Mesenteric fat pad (tissue), 1 donor: ENCODE measurements at places on chromosomes 7 and 10. TPM values are rescaled to one million over a fixed set of nuclear protein-coding genes. Genes with fewer than 3 reads are reported as not detected.

- DNase-seq: no peak
Observed at GRCh38 chr7:18583305-18583704, 87.8 kb downstream of the HDAC9 start.

GRCh38 chr10:71964098-71964742 lies at the start of gene CHST3:
CHST3 (plus strand) TSS chr10:71964395; CDS start chr10:72005843, 41,448 bp downstream.
- DNase-seq: peak; percentile 91

DNA sequence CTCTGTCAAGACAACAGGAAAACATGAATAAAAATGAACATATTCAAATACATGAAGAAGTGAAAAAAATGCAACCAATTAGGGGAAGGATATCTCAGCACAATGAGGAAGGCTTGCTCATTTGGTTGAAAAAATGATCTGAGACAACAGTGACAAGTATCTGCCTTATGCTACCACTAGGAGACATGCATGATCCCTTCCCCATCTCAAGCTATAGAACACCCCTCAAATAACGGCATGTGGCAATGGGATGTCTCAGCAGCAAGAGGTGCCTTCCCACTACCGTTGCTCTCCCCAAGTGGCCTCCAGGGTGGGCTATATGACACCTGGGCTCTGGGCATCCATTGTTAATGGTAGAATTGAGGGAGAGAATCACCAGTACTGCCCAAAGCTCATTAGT lies 98.1 kb upstream of the RSU1 start:
- DNase-seq: no peak

- no peak for DNase-seq
Observed at GRCh38 chr10:61063901-61064300, 119.9 kb upstream of the RHOBTB1 start.

DNA sequence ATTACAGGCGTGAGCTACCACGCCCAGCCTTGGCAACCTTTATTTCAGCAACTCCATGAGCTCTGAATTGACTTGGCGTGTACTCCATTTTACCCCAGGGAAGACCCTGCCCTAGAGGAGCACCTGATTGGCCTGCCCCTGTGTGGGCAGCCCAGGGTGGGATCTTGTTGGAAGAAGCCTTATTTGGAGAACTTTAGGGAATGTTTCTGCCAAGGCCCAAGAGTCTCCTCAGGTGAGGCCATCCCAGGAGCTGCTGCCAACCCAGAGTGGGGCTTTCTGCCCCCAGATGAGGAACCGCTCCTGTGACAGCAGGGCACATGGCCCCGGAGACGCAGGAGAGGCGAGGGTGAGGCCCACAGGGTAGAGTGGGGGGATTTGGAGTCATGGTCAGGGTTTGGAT lies 42.0 kb downstream of the VWA2 start:
- DNase-seq: peak; percentile 14

PTPN20 gene
- 0.74 TPM for total RNA-seq

DNA sequence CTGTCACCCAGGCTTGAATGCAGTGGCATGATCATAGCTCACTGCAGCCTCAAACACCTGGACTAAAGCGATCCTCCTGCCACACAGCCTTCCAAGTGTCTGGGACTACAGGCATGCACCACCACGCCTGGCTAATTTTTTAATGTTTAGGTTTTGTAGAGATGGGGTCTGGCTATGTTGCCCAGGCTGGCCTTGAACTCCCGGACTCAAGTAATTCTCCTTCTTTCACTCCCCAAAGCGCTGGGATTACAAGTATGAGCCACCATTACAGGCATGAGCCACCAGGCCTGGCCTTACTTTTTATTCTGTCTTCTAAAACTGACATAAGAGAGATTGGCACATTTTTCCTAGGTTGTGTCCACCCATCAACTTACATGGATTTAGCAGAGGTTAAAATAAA lies 33.3 kb downstream of the TACC2 start:
- no peak for DNase-seq

SLC18A3 gene
- not detected for total RNA-seq

GRCh38 chr10:7305053-7305452 lies 105.8 kb downstream of the SFMBT2 start:
- no peak for DNase-seq

GRCh38 chr7:158029509-158029908 lies 558.1 kb downstream of the PTPRN2 start:
- DNase-seq: peak; percentile 37

DNA sequence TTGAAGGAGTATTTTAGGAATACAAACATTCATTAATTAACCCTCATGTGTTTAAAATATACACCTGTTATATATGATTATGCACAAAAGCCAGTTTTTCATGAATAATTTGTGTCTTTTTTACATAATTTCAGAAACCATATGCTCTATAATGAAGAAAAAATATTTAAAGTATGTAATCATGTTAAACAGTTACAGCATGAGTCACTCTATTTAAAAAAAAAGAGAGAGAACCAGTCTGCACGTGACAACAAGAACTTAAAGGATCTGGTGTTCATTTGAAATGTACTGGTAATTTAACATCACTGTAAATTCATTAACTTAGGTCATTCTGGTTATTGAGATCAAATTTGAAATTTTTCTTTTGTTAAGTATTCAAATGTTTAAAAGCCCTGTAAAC lies 228.5 kb downstream of the CACNB2 start:
- DNase-seq: no peak

DNA sequence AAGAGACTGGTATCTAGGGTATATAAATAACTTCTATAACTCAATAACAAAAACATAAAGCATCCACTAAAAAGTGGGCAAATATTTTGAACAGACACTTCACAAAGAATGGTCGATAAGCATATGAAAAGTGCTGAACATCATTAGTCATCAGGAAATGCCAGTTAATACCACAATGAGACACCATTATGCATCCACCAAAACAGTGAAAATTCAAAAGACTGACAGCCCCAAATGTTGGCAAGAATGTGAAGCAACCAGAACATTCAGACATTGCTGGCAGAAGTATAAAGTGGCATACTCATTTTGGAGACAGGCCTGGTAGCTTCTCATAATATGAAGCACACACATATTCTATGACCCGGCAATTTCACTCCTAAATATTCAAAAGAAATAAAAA lies 26.5 kb upstream of the GSAP start:
- DNase-seq: no peak

DNA sequence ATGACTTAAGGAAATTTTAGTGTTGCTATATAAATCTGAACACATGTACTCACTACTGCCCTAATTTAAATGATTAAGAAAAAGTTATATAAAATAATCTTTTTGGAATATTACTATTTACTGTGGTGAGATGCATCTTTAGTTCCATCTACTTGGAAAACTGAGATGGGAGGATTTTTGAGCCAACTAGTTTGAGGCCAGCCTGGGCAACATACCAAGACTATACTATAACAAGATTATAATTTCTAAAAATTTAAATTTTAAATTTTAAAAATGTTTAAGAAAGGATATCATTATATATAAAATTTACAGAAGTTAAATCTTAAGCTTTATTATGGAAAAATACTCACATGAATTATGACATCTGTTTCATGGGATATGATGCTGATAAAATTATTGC lies 530.8 kb upstream of the IGFBP3 start:
- DNase-seq: no peak

DNA sequence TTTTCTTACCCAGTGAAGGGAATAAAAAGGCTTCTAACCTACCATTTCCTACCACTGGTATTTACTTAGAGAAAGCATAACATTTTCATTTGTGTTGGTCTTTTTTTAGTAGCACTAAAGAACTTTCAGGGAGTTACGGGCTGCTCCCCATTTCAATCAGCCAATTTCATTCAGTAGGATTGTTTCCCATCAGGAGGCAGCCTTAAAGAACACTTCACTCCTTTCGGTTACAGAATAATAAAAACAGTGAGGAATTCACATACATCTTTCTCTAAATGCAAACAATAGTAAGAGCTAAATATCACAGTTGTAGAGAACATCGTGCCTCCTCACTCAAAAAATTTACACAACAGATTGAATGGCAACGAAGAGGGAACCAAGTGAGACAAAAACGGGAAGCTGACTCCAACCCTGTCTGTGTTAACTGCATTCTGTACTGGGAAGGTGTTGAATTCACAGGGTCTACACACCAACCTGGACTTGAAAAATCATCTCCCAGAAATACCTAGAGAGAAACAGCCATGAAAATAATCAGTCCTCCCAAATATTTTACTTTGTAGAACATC lies 55.5 kb upstream of the ABLIM1 start:
- no peak for DNase-seq

DNA sequence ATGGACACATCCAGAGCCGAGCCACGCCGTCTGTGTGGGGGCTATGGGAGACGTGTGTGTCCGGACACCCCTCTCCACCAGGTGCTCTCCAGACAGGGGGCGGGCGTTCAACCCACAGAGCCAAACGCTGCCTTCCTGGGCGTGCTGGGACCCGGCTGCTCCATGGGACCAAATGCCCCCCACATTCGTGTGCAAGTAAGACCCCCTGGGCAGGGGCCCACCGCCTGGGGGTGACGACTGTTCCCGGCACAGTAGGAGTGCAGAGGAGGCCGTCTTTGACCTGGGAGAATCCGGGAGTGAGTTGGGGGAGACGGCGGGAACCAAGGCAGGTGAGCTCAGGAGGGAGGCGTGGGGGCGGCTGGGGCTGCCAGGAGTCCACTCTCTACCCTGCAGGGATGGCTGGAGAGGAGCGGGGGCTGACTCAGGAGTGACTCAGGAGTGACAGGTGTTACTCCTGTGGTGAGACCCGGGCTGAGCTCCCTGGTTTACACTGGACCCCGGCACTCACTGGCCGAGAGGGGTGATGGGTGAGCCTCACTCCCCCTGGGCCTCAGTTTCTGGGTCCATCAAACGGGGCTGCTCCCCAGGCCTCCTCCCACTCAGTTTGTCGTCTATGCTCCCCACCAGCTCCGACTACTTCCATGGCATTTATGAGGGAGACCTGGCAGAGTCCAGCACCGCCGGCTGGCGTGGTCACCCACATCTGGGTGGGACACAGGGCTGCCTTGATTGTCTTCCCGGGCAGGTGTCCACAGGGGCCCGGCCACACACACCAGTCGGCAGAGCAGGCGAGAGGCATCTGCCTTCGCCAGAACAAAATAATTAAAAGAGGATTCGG lies 95.0 kb downstream of the MICALL2 start:
- no peak for DNase-seq

GRCh38 chr7:16804674-16805439 lies at the start of gene AGR2:
AGR2 (minus strand) TSS chr7:16804999; CDS start chr7:16801796, 3,203 bp downstream.
- DNase-seq: no peak

DNA sequence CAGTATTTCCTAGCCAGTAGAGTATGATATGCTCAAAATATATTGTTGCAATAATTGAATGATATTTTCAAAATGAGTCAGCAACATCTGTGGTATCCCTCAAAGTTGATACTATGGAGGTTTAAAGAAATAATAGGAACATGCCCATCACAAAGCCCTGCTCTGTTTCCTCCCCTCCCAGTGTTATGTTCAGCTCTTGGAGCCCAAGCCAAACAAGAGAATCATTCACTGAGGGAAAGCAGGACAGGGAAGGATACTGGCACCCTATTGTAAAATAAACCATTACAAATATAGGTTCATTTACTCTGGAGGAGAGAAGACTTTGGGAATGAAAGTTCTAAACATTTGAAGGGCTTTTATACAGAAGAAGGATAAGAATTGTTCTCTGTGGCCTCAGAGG lies 37.6 kb downstream of the SORCS3 start:
- no peak for DNase-seq

FAM13C gene
- 4.4 TPM for total RNA-seq

- no peak for DNase-seq
Observed at GRCh38 chr7:91800389-91800788, 80.1 kb downstream of the MTERF1 start.

- no peak for DNase-seq
Observed at GRCh38 chr7:141359740-141360415, 191.3 kb upstream of the AGK start.

ZNF248 gene
- total RNA-seq: 6.8 TPM

DNA sequence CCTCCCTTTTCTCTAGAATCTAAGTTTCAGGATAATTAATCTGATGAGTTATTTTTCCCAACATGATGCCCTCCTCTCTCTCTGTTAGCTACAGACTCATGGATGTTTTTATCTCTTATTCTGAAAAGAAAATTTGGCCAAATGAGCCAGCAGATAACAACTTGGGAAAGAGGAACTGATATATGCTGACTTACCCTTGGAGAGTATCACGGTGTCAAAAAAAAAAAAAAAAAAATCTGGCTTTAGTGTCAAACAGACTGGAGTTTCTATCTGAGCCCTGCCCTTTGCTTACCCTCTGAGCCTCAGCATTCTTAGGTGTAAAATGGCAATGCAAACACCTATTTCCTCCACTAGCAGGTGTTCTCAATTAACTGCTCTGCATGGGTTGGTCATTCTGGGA lies 190.4 kb downstream of the AHR start:
- DNase-seq: no peak

SPDYE5 gene
- total RNA-seq: not detected

OR2A42 gene
- not detected for total RNA-seq

GATA3 gene
- 5.5 TPM for total RNA-seq
